ENCODE measurements at places on chromosomes 1 and 21. TPM values are rescaled to one million over a fixed set of nuclear protein-coding genes. Genes with fewer than 3 reads are reported as not detected.

DNA sequence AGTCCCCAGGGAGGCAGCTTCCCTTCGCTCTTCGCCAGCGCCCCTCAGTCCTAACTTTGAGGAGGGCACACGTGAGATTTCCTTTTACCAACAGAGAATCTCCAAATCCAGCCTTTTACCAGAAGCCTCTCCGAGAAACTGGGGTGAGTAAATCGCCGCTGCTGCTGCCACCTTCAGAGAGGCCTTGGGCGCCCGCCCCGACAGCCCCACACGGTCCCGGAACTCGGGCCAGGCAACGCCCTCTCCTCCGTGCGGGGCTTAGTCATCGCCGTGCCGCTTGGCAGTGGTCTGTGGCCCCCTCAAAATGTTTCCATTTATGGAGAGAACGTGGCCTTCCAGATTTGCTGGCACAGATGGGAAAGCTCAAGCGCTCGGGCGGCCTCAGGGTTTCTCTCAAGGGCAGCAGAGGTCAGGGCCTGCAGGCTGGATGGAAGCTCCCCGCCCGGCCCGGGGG is 41.4 kb upstream of the COL6A2 start:
- no peak for DNase-seq

DNA sequence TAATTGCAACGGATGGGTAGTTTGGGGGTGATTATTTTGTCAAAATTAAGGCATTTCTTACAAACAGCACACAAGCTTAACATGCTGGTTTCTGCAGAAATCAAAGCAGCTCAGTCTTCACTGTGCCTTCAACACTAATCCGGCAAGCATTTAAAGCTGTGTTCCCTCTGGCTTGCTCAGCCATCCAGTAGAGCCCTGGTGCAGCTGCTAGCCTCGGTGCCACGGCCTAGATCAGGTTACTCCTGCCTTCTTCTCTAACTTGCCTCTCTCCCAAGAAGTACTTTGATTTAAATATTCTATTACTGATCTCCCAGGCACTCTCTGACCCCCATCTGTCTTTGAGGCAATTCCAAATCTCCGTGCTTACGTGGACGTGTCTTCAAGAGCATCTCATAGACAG is 85.6 kb downstream of the GREM2 start:
- DNase-seq = no peak

DNA sequence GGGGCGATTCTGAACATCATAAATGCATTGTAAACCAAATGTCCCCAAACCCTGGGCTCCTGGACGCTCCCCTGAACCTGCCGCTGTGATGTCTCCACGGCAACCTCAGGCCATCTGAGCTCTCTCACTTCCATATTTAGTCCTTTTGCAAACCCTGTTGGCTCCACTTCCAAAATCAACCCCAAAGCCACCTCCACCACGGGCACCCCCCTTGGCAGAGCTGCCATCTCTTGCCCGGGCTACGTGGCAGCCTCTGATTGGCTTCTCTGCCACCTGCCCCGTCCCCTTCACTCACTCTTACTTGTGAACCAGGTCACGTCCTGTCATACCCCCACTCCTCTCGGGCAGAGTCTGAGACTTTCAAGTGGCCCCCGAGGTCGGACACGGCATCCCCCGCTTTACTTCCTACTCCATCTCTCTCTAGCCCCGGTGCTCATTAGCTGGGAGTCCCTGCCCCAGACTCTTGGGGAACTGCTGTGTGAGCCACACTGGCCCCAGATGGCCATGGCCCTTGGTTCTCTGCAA is 15.8 kb downstream of the PRXL2B start:
- no peak for DNase-seq

GRCh38 chr1:35278886-35279554 is 10.5 kb downstream of the ZMYM4 start:
- no peak for DNase-seq

- no peak for DNase-seq
Measured at GRCh38 chr1:99662539-99663080, 16.7 kb downstream of the PALMD start.

DNA sequence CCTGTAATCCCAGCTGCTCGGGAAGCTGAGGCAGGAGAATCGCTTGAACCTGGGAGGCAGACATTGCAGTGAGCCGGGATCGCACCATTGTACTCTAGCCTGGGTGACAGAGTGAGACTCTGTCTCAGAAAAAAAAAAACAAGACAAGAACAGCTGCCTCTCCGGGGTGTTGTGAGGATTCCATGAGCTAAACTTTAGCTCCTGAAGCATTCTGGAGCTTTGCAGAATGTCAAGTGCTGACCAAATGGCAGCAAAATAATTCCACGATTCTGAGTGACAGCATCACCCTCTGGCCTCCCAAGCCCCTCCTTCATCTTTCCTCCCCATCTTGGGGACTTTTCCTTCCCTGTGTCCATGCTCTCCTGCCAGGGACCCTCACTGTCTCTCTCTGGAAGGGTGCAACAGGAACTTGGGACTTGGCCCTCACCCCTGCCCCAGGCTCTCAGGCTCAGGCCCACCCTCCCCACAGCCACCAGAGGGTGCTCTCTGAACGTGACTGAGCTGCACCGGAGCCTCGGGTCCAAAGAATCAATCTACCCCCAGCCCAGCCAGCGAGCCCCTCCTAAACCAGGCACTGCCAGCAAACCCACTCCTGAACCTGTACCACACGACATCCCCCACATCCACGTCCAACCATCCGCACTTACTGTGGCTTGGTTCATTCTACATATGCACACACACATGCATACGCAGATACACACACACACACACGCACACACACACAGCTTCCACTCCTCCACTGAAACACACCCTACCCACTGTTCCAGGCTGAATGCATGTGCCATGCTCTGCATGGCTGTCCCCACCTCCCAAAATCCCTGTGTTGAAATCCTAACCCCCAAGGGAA is 45.7 kb downstream of the ACOT7 start:
- DNase-seq = peak; percentile 25

- no peak for DNase-seq
Measured at GRCh38 chr1:201739080-201739479, 89.9 kb upstream of the IPO9 start.

DNA sequence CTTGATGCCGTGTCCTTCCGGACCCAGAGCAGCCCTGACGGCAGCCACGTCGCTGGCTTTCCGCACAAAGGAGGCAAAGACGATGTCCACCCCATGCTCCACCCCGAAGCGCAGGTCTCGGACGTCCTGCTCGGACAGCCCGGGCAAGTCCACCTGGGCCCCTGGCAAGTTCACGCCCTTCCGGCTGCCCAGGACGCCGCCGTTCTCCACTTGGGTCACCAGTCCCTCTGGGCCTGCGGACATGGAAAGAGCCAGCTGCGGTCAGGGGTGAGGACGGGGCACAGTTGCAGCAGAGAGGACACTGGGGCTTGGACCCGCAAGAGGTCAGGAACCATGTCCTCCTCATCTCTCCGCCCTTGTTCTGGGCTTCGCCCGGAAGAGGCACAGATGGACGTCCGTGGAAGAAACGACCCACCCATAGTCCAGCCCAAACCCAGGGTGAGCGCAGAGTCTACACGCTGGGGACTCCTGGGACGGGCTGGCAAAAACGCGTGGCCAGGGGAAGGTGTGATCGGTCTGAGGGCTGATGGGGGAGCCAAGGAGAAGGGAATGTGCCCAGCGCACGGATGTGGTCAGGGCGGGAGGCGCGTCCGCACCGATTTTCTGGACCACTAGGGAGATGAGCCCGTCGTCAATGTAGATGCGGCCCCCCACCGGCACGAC is 6.6 kb downstream of the PKLR start:
- no peak for DNase-seq

DNA sequence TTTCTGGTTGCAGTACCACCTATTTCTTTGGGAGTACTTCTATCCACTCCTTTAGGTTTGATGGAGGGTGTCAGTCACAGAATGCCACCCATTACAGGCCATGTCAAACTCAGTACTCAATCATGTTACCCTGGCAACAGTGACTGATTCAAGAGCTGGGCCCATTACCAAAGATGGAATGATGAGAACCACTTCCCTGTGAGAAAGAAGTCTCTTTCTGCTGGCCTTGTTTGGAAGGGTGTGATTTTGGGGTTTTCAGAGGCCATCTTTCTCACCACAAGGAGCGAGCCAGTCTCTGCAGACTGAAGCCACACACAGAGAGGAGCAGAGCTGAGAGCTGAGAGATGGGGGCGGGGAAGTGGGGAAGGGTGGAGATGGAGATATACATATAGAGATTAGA is 13.9 kb upstream of the STUM start:
- no peak for DNase-seq

DNA sequence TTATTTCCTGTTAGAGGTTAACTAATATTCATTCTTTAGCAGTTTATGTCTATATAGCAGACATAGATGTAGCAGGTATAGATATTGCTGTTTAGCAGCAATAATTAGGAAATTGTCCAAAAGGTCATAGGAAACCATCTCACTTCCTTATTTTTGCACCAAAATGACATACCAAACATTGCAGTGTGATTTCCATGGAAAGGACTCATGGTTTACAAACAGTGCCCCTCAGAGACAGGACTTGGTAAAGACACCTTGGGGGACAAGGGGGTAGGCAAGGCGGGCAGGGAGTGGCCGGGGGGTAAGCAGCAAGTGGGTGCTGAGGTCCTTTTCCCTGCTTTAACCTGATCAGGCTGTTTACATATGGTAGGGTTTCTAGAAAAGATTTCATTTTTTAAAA is 30.5 kb downstream of the BATF3 start:
- no peak for DNase-seq

DNA sequence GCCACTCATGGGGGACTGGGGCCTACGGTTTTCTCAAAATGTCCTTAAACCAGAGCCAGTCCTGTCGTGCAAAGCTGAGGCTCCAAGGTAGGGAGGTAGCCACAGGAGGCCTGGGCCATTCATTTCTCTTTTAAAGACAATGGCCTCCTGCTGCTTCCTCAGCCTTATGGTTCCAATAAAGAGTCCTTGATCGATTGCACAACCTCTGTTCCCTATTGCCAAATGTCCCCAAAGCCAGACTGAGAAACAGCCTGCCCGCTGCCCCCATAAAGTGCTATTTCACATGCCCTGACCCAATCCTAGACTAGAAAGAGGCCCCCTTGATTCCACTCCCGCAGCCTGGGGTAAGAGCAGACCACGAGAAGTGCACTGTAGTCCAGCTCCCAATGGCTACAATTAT is 166.7 kb downstream of the CLIC6 start:
- DNase-seq = no peak

DNA sequence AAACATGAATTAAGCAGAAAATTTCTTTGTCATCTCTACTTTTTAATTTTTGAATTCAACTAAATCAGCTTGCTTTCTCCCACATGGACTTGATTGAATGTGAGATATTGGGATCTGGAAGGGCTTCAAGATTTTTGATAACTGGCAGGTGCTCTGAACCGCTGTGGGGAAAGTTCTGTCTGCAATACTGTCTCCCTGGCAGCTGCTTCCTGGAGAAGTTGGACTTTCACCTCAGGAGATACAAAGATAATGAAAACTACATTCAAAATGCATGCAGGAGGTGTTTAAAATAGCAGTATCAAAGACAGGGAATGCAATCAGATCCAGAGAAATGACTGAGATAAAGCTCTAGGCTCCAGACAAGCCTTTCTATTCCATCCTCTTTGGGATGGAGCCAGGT is 338.3 kb downstream of the NEGR1 start:
- no peak for DNase-seq

GRCh38 chr1:19000065-19000464 is 43.6 kb upstream of the IFFO2 start:
- DNase-seq = peak; percentile 69

DNA sequence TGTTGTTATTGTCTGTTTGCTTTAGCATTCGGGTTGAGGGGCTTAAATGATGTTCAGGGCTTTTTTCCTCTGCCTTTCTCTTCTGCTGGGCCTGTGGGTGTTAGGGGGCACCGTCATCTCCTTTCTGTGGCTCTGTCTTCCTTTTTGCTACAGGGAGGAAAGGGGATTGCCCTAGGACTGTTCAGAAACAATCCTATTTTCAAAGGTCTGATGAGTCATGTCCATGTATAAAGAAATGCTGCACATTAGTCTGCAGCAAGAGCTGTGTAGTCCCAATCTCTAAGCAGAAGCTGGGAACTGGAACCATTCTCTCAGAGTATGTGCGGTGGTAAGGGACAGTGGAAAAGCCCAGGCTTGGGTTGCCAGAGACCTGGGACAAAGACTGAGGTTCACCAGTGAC is 462.3 kb downstream of the OMA1 start:
- peak; percentile 28 for DNase-seq

GRCh38 chr1:197808880-197809279 is 33.6 kb upstream of the DENND1B start:
- no peak for DNase-seq

GRCh38 chr1:241550318-241550717 is 18.1 kb downstream of the KMO start:
- DNase-seq = no peak

DNA sequence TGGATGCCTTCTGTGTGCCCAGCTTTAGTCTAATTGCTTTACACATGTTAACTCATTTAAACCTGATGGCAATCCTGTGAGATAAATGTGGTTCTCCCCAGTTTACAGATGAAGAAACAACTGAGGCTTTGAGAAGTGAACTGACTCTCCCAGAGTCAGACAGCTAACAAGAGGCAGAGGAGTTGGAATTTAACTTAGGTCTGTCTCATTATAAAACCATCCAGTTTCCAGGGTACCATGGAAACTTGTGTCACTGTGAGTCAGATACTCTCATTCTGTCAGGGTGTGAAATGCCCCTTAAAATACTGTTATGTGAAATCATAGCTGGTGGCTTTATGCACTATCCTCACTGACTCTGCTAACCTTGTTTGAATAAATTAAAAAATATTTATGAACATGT is 206.6 kb downstream of the PBX1 start:
- DNase-seq = peak; percentile 62

GRCh38 chr1:48810740-48811139 is 34.0 kb upstream of the BEND5 start:
- DNase-seq = no peak

GRCh38 chr1:203153989-203154821 is 21.4 kb downstream of the MYBPH start:
- peak; percentile 63 for DNase-seq

DNA sequence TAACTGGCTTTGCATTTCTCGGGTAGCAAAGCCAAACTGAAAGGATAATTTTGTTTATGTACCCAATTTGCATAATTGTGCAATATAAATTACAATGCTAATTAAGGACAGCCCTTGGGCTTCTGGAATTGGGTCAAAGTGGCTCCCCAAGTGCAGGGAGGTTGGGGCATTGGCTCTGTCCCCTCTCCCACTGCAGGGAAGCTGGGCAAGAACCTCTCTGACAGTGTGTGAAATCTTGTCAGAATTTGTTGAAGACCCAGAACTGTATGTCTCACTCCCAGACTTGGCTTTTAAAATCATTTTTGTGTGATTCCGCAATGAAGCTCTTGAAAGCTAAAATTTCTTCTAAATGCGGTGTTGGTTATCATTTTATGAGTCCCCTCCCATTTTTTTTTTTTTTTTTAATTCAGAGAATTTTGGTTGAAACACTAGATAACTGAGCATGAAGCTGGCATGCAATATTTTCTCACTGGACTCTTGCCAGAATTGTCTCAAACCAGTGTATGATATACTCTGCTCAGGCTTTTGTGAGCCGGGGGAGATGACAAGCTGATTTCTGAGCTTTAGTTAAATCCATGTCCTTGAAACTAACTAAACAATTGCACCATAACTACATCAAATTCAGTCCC is 878.9 kb upstream of the CXADR start:
- DNase-seq = no peak

Gene RPTN
- not detected for polyA plus RNA-seq

Gene DMRTA2
- not detected for polyA plus RNA-seq

Gene NBPF6
- polyA plus RNA-seq = not detected

Gene AXDND1
- polyA plus RNA-seq = 0.09 TPM

Gene CYP4A22
- polyA plus RNA-seq = not detected

Gene ADAM30
- not detected for polyA plus RNA-seq
